ENCODE measurements at places on chromosomes 3 and 15.

DNA sequence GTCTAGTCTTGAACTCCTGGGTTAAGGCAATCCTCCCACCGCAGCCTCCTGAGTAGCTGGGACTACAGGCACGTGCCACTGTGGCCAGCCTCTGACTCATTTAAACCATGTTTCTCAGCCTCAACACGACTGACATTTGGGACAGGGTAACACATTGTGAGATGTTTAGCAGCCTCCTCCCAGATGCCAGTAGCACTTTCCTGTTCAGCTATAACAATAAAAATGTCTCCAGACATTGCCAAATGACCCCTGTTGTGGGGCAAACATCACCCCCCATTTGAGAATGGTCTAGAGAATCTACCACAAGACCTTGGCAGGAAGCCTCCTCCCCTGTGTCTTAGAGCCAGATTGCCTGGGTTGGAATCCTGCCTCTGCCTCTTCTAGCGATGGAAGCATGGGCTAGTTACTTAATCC lies 8.4 kb downstream of the TMEM40 start:
- DNase-seq, result no peak

DNA sequence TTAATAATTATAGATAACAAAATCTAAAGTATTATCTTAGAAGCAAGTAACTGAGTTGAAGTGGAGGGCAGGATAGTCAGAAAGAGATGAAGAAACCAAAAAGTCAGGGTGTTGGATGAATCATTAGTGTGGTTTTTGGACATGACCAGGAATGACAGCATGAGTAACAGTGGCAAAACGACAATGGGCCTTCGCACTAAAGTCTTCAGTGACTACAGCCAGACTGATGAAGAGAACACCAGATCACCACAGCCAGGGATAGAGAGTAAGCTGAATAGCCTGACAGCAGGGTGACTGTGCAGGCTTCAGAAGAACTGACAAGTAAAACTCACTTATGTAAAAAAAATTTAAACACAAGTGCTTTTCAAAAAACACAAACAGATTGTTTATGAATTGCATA lies 96.0 kb upstream of the MELTF start:
- no peak for DNase-seq

DNA sequence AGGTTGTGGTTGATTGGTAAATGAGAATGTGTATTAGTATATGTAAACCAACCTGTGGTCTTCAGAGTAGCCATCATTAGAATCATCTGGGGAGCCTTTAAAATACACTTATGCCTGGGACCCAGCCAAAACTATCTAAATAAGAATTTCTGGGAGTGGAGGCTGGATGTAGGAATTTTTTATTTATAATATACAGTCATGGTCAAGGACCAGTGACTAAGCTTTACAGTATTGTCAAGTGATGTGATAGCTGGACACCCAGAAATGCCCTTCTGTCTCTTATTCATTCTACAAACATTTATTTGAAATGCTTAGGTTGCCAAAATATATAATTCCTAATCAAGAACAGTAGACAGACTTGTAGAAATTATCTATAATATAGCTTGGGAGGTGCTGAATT lies 132.2 kb downstream of the MBNL1 start:
- DNase-seq, result no peak

DNA sequence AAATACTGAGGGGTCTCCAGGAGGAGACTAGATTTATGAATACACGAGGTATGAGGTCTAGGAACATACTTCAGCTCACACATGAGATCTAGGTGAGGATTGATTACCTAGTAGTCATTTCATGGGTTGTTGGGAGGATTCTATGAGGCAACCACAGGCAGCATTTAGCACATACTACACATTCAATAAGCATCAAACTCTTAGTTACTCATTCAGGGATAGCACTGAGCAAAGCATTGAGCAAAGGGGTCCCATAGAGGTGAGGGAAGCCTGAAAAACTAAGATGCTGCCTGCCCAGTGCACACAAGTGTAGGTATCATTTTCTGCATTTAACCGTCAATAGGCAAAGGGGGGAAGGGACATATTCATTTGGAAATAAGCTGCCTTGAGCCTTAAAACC lies 4.5 kb downstream of the CCR5 start:
- DNase-seq, result no peak

DNA sequence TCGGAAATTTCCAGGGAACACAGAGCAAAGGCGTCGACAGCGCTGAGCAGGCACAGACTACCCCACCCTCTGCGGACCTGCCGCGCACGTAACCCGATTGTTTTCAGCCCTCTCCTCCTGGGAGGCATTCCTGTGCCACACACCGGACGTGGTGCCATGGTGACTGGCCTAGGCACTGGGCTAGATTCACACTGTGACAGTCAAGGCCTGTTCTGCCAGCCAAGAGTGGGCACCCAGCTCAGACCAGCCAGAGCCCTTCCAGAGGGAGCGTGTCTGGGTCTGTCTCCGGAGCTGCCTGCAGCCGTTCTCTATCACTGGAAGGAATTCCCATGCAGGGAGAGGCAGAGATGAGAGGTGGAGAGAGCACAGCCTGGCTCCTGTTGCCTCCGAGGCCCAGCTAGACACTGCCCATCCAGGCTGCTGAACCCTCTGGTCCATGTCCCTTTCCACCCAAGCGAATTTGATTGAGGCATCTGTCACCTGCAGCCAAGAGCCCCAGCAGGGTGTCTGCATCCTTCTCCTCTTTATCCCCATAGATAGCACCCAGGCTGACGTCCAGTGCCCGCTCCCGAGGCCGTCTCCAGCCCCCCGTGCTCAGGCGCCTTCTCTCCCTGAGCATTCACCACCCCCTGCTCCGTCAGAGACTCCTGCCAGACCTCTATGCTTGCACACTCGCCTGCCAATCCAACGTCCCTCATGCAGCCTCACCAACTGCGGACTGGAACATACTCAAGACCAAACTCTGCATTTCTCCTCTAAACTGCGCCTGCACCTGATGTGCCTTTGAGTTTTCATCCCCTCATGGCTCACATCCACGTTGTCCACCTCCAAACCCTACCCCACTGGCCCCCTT lies 267.5 kb downstream of the OCA2 start:
- no peak for DNase-seq

DNA sequence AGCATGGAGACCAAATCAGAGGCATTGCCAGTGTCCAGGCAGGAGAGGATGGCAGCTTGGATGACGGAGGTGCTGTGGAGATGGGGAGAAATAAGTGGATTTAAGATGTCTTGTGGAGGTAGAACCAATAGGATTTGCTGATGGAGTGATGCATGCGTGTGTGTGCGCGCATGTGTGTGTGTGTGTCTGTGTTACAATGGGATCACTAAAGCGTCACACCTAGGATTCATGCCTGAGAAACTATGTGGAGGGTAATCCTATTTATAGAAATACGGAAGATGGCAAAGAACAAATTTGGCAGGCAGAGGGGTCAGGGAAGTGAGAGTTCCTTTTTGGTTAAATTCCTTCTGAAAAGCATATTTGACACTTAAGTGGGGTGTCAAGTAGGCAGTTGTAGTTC lies 64.8 kb upstream of the ARL8B start:
- no peak for DNase-seq

DNA sequence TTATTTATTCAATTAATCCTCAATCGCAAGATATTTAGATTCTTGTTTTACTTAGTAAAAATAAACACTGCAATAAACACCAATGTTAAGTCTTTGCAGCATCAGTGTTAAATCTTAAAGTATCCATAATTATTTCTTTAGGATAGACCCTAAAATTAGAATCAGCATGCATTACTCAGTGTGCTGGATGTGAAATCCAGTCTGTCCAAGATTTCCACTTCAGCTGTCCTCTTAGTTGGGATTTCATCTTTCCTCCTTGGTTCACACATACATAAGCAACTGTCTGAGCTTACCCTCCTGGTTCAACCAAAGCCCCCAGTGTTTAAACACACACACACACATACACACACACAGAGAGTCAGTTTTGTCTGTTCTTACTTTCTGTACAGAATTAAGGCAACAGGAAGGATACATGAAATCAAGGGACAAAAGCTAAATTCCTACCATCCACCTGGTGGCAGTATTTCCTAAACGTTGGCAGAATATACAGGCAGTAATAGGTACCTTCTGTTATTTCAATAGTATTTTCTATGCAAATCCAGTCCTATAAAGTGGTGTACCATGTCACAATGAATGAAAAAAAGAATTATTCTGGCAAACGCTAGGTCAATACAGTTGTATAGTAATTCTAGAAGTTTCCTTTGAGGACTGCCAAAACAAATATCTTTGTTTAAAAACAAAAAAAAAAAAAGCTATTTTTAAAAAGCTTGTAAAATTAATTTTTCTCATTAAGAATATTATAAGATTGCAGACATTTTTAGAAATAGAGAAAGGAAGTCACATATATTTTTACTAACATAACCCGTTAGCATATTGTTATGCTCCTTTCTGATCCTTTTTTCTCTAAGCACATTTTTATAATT lies 27.3 kb upstream of the DMXL2 start:
- DNase-seq, result peak; percentile 83

- DNase-seq, result no peak
Observed at GRCh38 chr15:44130778-44131177, 64.3 kb downstream of the FRMD5 start.

DNA sequence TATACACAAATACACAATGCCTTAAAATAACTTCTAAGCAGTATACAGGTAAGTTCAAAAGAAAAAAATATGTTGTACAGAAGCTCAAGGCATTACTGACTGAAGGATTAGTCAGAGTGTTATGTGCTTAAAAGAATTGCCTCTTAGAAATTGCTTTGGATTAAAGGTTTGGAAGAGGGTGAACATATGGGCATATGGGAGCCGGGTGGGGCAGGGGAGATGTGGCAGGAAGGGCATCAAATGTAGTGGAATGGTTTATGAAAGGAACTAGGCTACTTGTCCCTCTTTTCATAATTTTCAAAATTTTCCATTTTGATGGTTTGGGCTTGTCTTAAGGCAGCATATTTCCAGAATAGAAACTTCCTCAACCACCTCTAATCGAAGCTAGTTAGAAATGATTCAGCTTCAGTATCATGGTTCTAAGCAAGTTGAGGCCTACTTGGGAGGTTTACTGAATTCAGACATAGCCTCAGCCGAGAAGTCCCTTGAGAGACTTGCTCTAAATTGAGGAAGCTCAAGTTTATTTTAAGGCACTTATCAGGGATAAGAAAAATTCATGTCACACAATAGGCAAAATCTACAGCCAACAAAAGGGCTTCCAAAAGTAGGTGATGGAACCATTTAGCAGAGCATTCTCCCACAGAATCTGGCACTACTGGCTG lies 10.1 kb upstream of the GOLGB1 start:
- DNase-seq, result no peak

- DNase-seq, result no peak
Observed at GRCh38 chr3:14242490-14243311, 64.1 kb downstream of the LSM3 start.

DNA sequence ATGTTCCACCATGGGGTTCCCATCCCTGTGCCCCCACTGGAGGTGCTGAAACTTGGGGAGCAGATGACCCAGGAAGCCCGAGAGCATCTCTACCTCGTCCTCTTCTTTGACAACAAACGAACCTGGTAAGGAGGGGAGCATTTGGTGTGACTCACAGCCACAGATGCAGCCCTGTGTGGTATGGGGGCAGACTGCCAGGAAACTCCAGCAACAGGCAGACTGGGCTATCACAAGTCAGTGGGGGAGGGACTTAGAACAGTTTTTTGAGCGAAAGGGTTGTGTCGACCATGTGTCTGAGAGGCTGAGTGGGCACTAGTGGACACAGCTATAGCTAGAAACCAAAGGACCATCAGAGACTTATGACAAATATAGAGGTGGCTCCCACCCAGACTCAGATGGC lies 3.4 kb upstream of the OGG1 start:
- DNase-seq, result no peak

DNA sequence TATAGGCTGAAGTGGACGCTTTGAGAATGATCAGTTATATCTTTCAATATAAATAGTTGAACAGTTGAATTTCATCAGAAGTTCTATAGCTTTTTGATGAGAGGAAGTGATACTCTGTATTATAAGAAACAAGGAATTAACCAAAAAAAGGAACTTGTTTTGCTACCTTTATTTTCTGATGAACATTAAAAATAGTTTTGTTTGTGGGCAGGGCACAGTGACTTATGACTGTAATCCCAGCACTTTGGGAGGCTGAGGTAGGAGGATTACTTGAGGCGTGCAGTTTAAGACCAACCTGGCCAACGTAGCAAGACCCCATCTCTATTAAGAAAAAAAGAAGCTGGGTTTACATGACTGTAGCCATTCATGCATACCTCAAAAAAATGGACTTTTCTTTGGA lies 16.7 kb downstream of the BLOC1S6 start:
- no peak for DNase-seq

DNA sequence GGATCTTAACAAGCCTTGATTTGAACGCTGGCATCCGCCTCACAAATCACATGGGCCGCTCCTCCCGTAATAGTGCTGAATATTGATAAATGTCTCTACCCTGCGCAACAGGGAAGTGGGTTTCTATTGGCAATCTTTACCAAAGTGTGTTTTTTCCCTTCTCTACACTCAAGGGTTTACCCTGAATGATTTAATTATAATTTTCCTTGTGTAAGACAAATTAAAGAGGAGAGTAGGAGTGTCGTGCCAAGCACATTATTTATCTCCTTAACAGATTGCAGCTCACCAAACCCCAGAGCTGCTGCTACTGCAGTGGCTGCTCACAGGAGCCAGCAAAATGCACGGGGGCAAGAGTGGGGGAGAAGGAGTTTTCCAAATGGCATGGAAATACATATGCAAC lies 545.8 kb downstream of the FOXP1 start:
- no peak for DNase-seq

GRCh38 chr3:52836471-52836845 lies 1.6 kb upstream of the MUSTN1 start:
- no peak for DNase-seq

DNA sequence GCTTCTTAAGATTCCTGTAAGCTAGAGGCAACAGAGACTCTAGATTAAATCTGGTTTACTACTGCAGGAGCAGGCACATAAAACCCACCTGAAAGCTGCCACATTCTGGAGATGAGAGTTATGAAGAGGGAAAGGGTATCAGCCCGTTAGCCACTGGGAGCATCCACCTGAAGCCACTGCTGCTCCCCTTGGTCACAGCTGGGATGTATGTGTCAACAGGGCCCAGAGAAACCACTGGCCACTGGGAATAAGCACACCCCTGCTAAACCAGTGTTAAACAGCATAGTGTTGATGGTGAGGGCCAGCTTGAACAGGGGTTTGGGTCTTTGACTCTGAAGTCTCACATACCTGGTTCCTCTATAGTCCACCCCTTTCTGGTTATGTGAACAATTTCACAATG lies 10.9 kb downstream of the SLCO2A1 start:
- no peak for DNase-seq

DNA sequence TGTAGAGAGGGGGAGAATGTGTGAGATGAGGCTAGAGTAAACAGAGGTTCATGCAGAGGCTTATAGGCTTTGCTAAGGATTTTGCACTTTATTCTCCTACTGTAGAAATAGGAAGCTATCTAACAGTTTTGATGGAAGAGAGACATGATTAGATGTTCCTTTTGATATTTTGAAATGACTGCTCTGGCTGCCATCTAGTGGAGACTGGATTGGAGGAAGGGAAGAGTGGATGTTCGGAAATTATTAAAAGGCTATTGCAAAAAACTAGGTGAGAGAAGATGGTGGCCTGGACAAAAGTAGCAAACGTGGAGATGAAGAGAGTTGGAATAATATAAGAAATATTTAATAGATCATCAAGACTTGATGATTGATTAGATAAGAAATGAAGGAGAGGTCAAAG lies 42.2 kb downstream of the SYN2 start:
- peak; percentile 59 for DNase-seq

Measured in NCI-H1092 treated with DMSO at 0.1 percent for 48 hours (cell line).